Stimulated activated CD8-positive, alpha-beta memory T cell treated with anti-CD3 and anti-CD28 coated beads, Interleukin-4, amount 100 ng/mL, for 24 hours (primary cell): ENCODE measurements at places on chromosomes 13 and 19.

DNA sequence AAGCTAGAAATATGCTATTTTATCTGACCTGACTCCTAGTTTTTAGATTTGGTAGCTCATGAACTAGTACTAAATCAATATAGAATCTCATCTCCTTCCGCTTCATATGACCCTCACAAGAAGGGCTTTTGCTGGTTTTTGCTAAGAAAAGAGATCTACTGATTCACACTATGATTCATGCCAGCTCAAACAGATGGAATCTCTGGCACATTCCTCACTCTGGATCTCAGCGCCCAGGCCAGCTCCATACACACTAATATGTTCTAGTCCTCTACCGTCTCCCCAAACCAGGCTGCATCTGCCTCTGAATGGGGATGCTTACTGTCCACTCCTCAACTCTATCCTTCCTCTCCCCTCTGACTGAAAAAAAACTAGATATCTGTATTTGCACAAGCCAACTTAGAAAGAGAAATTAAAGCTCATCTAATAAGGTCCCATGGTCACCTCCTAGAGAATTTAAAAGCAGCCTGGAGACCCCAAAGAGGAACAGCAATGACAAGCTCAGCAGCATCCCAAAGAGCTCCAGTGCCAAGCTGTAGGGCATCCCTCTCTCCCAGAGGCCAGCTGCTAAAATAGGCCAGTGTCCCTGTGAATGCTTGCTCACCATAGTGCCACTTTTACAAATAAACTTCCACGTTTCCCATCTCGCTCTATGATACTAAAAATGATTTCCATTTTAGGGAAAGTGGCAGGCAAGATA, 74.9 kb downstream of the LHFPL6 start:
- DNase-seq, result no peak

GRCh38 chr13:73228546-73228945, 169.7 kb downstream of the KLF5 start:
- DNase-seq, result no peak

DNA sequence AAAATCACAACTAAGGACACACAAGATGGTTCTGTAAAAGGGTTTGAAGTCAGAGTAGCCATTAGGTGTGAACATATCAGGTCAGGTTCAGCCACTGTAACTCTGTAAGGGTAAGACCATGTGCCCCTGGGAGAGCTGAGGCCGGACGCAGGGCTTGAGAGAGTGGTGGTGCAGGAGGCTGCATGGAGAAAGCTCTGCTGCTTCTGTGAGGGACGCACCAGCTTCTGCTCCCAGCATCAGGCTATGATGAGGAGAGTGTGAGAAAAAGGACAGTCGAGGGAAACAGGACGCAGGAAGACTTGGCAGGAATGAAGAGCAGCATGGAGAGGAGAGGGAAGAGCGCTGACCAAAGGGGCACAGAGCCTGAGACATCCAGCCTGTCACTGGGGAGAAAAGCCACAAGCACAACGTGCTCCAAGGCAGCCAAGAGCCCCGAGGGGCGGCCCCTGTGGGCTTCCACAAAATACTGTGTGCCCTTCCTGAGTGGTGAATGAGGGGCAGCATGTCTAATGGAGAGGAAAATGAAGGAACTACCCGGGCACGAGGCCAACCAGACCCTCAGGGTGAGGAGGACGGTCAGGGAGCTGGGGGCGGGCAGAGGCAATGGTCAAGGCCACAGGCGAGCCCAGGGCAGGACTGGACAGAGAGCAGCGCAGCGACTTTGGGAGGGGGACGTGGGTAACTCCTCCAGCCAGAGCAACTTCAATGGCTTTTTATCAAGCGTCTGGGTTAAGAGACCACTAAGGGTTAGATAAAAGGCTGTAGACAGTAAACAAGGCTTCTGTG, 107.7 kb downstream of the COL4A1 start:
- no peak for DNase-seq

DNA sequence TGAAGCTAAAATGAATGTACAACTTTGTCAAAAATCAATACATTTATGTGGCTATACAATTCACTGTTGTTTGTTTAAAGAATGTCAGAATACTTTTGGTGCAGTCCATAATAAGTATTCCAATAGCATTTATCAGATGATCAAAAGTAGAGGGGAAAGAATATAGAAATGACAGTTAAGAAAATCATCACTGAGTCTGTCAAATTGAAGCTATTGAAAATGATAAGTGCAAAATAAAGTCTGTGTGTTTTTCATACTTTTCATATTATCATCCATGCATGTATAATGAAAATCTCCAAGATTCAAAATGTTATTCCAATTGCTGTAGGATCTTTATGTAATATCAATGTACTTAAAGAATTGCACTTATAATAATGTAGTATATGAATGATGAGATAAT, 93.3 kb upstream of the ATXN8OS start:
- no peak for DNase-seq

GRCh38 chr13:33191425-33192210, 93.9 kb downstream of the STARD13 start:
- no peak for DNase-seq

- no peak for DNase-seq
Measured at GRCh38 chr19:30653646-30654386, 281.6 kb downstream of the ZNF536 start.

DNA sequence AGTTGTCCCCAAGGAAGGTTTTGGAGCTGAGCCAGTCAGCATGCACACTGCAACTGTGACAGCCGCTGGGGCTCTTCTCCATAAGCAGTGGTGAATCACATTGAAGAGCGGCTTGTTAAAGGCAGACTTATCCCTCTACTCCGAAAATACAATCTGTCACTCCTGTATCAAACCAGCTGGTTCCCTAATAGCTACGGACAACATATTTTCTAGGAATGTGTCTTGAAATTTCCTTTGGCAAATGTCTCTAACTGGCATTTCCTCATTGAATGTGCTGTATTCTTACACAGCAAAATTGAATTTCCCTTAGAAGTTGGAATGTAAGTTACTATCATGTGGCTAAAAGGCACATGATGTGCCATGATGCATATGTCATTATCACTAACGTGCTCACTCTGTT, 104.0 kb upstream of the GPR12 start:
- no peak for DNase-seq
